ENCODE measurements at places on chromosomes 7 and 10.

- no peak for DNase-seq
Observed at GRCh38 chr10:117186832-117187615, 10.3 kb upstream of the KCNK18 start.

DNA sequence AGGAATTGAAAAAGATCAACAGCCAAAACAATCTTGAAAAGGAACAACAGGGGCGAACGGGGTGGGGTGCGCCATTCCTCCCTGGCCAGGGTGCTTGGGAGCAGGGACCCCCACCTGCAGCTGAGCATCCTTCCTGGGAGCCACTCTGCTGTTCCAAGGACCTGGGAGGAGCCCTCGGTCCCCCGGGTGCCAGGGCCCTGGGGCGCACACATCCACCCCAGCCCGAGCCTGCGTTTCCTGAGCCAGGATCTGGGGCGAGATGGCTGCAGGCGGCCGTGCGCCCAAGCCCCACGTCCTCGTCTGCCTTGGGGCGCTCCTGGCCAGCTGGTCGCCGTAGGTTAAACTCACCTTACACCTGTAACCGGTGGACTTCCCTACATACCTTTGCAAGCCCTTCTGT, 10.6 kb downstream of the AP3M1 start:
- DNase-seq: no peak

DNA sequence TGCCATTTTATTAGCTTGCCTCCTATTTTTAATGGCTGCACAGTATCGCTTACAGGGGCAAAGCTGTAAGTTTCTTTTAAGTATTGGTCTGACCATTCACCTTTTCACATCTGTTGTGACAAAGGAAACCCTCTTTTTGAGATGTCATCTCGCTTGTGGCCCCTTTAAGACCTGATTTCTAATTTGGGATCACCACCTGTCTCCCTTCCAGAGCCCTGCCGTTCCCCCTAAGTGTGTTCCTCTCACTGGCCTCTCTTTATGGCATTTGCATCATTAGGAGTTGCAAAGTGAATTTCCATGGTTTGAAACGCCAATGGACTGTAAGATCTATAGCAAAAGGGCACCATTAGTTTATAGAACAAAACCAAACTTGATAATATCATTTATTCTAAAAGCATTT, 1.4 kb downstream of the EPDR1 start:
- DNase-seq: no peak

- no peak for DNase-seq
Observed at GRCh38 chr10:97356318-97356914, 21.9 kb upstream of the FRAT2 start.

Data from left hindlimb (tissue), 1 donor.